Naive thymus-derived CD8-positive, alpha-beta T cell (primary cell): ENCODE measurements at places on chromosomes 12 and 14.

DNA sequence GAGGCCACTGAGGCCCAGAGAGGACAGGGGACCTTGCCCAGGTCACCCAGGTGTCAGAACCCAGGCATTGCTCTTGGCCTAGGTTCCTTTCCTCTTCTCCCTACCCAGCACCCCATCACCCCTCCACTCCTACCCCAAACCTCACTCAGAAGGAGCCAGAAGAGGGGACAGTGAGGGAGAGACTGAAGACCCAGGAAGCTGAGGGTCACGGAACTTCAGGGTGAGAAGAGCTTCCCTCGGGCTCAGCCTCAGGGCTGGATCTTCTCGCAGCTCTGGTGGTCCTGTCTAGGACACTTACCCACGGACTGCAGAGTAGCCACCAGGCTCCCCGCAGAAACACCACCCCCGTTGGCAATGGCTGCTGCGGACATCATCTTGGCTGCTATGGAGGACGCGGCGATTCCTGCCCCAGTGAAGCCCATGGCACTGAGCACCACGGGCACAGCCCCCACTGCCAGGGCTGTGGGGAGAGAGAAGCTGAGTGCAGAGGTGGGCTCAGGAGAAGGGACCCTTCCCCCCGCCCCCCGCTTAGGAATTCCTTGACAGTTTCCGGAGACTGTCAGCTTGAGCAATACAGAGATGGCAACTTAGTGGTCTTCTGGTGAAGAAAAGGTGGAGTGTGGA, 1.1 kb downstream of the IFI27L2 start:
- DNase-seq, result no peak
- H3K36me3 ChIP-seq, result peaks cover 2% of the 10 kb centered on the region
- H3K4me3 ChIP-seq, result peak overlapping the region; percentile 90
- H3K4me1 ChIP-seq, result peaks cover 20% of the 10 kb centered on the region
- H3K27ac ChIP-seq, result peak overlapping the region; percentile 61

GRCh38 chr14:78016532-78016931, 153.6 kb upstream of the NRXN3 start:
- peaks cover 14% of the 10 kb centered on the region for H3K27me3 ChIP-seq
- H3K36me3 ChIP-seq, result peaks cover 6% of the 10 kb centered on the region
- no peak overlapping the region for H3K27ac ChIP-seq
- no peak overlapping the region for H3K4me3 ChIP-seq

GRCh38 chr12:6097411-6097810, 27.1 kb downstream of the VWF start:
- DNase-seq, result no peak
- no peaks in the 10 kb centered on the region for H3K36me3 ChIP-seq
- no peak overlapping the region for H3K4me3 ChIP-seq
- no peaks in the 10 kb centered on the region for H3K4me1 ChIP-seq

DNA sequence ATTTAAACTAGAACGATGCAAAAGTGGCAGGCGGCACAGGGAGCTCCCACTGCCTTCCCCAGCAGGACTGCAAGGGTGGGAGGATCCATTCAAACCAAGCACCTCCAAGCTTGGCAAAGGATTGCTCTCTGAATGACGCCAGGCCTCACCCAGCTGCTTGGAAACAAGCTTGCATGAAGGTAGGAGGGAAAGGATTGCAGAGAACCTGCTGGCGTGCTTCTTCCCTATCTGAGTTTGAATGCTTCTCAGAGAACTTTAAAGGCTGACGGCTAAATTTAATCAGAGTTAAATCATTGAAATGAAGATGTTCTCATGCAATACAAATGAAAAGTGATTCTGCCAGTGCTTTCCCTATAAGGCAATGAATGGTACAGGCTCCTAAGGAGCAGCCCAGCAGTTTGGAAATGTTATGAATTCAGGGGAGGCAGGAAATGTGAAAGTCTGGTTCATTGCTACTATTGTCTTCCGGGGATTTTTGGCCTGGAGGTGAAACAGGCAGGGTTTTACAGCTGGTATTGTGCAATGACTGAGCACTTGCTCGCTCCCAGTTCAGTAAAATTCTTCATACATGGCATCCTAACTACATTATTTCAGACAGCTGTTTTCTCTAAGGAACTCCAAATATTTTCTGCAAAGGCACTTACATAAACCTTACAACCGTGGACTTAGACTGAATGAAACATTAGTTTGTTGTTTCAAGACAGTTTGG, 31.9 kb upstream of the DUSP6 start:
- no peaks in the 10 kb centered on the region for H3K36me3 ChIP-seq
- peaks cover 3% of the 10 kb centered on the region for H3K27me3 ChIP-seq
- H3K4me3 ChIP-seq, result no peak overlapping the region
- H3K27ac ChIP-seq, result no peak overlapping the region
- peaks cover 1% of the 10 kb centered on the region for H3K4me1 ChIP-seq

DNA sequence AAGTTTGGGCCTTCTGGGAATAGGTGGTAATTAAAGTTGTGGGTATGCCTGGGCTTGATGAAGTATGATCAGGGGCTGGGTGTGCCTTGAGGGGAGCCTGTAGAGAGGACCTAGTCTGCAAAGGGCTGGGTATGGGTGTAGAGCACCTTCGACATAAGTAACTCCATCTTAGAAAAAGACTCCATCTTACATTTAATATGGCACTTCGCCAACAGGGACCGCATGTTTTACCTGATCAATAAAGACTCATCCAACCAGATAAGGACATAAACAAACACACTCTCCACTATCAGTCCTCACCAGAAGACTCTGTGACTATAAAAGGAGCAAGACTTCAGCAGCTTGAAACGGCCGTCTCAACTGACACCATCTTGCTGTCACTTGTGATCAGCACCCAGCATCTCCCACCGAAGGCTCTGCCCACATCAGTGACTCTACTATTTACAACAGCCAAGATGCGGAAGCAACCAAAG, 23.5 kb upstream of the GPR68 start:
- H3K4me3 ChIP-seq, result no peak overlapping the region
- no peaks in the 10 kb centered on the region for H3K27me3 ChIP-seq
- no peak for DNase-seq

GRCh38 chr14:24261969-24262327, 1.0 kb downstream of the TGM1 start:
- H3K4me3 ChIP-seq, result no peak overlapping the region
- no peak for DNase-seq
- no peak overlapping the region for H3K27ac ChIP-seq
- no peaks in the 10 kb centered on the region for H3K27me3 ChIP-seq
